EL (cell line): ENCODE measurements at places on chromosomes 12 and 14.

- DNase-seq, result no peak
Measured at GRCh38 chr12:116236976-116237375, 40.5 kb downstream of the MED13L start.

GRCh38 chr12:81546811-81547210, 212.3 kb downstream of the PPFIA2 start:
- DNase-seq, result no peak

GRCh38 chr12:109443794-109444193, 33.3 kb downstream of the KCTD10 start:
- no peak for DNase-seq

GRCh38 chr12:79406993-79407392, 283.8 kb downstream of the PAWR start:
- DNase-seq, result no peak

GRCh38 chr12:51449580-51450246, 25.1 kb downstream of the SLC4A8 start:
- DNase-seq, result peak; percentile 48

DNA sequence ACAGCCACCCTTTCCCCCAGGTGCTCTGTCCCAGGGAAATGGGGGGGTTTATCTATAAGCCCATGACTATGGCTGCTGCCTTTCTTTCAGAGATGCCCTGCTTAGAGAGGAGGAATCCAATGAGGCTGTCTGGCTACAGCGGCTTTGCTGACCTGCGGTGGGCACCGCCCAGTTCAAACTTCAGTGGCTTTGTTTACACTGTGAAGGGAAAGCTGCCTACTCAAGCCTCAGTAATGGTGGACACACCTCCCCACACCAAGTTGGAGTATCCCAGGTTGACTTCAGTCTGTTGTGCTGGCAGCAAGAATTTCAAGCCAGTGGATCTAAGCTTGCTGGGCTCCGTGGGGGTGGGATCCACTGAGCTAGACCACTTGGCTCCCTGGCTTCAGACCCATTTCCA, 869.2 kb downstream of the SLC6A15 start:
- no peak for DNase-seq

DNA sequence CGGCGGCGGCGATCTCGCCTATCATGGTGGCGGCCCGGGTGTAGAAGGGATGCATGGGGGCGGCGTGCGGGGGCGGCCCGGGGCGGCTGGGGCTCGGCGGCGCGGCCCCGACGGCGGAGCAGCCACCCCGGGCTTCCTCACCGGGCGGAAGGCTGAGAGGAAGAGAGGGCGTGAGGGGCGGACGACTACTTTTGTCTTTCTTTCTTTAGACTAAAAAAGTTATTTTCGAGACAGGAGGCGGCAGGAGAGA, 240 bp downstream of the BTG1 start:
- no peak for DNase-seq

DNA sequence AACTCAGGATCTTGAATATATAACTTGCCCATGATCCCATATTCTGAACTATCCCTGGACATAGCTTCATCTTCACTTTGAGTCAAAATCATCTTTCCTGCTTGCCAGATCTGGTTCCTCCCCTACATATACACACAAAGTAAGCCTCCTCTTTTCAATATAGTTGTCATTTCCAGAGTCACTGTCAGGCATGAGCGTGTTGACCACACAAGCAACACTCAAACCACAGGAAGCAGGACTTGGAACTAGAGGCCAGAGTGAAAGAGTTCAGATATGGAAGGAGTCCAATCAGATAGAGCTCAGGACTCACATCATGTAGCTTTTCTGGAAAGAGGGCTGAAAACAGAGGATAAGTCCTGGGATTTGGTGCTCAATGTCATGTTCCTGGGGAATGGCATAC, 1140.6 kb downstream of the BCL11B start:
- DNase-seq, result no peak

DNA sequence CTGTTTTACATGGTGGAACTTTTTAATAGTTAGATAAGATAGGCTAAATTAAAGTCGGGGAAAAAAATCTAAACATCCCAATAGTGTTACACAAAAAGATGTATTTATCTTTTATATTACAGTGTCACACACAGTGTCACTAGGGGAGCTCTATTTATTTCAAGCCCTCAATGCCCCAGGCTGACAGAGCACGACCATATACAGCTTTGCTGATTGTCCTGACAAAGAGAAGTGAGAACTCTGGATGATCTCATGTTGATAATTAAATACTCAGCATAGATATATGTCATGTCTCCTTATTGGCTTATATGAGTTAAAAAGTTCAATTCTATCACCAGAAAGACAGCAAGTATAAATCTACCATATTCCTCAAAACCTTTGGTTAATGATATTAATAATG, 594.3 kb downstream of the LRFN5 start:
- no peak for DNase-seq

- DNase-seq, result peak; percentile 77
Measured at GRCh38 chr12:70576341-70577282, 60.6 kb downstream of the PTPRB start.

GRCh38 chr14:94180655-94181271, 6.6 kb downstream of the PPP4R4 start:
- DNase-seq, result peak; percentile 58

DNA sequence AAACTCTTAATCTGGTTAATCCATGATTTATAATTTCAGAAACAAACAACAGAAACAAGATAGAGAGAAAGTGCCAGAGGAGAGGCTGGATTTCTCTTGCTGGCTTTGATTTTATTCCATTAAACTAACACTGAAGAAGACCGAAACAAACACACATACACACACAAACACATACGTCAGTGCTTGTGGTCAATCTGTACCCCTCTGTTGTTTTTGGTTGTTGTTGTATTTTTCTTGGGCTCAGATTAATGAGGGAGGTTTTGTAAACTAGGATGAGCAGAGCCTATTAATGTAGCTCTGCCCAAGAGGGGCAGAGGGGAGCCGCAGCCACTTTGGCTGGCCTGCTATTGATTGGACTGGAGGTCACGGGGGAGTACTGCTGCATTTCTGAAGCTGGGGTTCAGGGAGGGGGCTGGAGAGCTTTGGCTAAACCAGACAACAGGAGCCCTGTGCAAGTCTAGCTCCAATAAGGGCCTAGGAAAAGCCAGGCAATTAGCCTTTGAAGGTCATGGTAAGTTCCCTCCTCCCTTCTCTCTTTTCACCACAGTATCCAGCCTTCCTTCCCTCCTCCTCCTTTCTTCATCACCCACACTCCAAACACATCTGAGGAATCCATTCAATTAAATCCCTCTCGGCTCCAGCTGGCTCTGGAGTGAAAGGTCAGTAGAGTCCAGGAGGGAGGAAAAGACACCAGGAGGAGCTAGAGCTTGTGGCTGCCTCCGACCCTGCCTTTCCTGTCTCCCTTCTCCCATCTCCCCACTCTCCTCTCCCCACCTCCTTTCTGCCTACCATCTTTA, 344.1 kb upstream of the LMO3 start:
- DNase-seq, result no peak

DNA sequence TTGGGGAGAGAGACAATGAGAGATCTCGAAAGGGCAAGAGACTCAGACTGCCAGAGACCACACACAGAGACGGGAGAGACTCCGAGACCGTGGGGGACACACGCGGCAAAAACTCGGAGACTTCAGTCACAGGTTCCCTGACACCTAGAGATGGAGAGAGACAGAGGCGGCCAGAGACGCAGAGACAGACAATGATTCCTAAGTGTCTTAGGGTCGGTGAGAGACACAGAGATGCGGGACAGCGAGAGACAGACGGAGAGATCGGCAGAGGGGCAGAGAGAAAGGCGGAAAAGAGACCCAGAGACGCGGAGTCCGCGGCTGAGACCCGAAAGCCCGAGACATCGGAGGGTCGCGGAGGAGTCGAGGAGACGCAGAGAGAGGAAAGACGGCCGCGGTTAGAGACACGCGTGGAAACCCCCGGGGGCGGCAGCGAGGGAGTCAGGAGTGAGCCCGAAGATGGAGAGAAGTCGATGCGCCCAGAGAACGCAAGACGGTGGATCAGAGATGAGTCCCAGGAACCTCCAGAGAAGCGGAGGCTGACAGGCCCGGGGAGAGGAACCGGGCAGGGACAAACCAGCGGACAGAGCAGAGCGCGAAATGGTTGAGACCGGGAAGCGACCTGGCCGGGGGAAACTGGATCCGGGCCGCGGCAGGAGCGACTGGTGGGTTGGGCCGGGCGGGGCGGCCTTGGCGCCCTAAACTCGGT, 7.8 kb downstream of the LHX5 start:
- DNase-seq, result peak; percentile 18

DNA sequence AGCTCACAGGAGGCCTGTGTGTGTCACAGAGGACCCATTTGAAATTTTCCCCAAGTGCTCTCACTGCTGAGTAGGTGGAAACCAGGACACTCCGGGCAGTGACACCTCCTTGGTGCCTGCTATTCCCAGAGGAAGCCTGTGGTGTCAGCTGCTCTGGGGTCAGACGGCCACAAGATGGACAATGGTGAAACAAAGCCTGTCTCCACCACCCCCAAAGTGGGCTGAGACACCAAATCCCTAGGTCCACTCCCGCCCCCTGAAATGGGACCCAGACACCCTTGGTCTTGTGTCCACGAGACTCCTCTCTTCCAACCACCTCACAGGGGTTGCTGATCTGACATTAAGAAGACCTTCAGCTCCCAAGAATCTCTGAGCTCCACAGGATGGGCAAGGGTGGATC, 7.0 kb downstream of the KCNH3 start:
- DNase-seq, result no peak

GRCh38 chr12:103840462-103840875, 565 bp downstream of the NT5DC3 start:
- DNase-seq, result peak; percentile 42
